Stimulated activated CD8-positive, alpha-beta memory T cell treated with anti-CD3 and anti-CD28 coated beads, Interleukin-2, amount 100 ng/mL, for 1 hour (primary cell): ENCODE measurements at places on chromosomes 7 and 10.

- no peak for DNase-seq
Measured at GRCh38 chr7:117384688-117385362, 42.5 kb downstream of the ASZ1 start.

DNA sequence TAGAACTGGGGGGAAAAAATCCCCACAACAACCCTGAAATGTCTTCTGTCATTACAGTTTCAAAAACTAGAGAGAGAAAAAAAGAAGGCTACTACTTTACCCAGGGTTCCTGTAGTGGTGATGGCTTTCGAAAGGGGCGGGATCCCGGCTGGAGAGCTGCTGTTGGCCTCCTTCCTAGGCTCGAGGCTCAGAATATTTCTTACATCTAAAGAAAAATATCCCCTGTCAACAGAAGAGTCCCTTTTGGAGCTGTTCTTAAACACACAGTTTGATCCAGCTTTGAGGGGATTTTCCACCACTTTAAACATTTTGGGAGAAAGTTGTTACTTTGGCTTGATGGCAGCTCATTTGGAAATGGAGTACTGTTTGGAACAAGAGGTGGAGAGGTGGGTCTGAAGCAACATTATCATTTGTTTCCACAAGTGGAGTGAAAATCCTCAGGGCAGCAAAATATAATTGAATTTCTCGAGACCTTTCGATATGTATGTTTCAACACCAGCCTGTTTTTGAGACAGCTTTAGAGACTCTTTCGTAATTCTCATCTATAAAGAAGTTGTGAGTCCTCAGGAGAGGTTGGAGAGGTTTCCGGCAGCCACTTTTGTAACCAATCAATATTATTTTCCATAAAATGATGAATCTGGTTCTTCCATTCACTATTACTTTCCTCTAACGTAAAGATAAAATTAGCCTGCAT lies 5.1 kb downstream of the HOXA13 start:
- no peak for DNase-seq

- DNase-seq, result no peak
Measured at GRCh38 chr7:26167303-26167934, 15.4 kb downstream of the NFE2L3 start.

- no peak for DNase-seq
Measured at GRCh38 chr10:112919721-112920120, 30.3 kb upstream of the TCF7L2 start.

GRCh38 chr7:26091933-26092332 lies 60.1 kb upstream of the NFE2L3 start:
- DNase-seq, result no peak

DNA sequence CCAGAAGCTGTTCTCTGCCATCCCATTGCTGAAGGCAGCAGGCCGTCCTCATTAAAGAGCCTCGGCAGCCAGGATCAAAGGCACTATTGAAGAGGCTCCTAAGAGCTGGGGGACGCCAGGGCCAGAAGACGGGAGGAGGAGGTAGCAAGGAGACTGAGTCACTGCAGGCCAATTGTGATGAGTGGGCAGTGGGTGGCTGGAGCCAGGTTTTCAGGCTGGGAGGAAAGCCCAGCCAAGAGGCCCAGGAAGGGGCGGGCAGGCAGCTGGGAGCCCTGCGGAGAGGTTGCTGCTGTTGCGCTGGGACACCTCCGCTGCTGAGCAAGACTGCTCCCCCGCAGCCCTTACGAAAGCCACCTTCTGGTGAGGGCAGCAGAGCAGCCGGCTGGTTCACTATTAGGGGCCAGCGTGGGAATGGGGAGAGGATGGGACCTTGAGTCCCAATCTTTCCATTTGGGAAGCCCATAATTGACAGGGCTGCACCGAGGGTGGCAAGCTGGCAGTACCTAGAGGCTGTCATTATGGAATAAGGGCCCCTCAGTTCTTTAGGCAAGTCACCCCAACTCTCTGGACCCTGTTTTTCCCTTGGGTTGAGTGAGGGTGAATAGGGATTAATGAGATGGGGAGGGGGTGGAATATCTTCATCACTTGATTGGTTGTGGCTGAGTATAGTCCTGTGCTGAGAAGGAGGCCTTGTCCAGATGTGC lies 48.4 kb downstream of the UNC5B start:
- DNase-seq, result no peak

GRCh38 chr7:25186436-25186835 lies 41.9 kb downstream of the NPVF start:
- no peak for DNase-seq

- DNase-seq, result no peak
Measured at GRCh38 chr7:120550494-120551048, 277.6 kb downstream of the KCND2 start.

- DNase-seq, result no peak
Measured at GRCh38 chr7:114755856-114756255, 166.0 kb upstream of the MDFIC start.

- no peak for DNase-seq
Measured at GRCh38 chr7:70159121-70159520, 560.8 kb downstream of the AUTS2 start.

DNA sequence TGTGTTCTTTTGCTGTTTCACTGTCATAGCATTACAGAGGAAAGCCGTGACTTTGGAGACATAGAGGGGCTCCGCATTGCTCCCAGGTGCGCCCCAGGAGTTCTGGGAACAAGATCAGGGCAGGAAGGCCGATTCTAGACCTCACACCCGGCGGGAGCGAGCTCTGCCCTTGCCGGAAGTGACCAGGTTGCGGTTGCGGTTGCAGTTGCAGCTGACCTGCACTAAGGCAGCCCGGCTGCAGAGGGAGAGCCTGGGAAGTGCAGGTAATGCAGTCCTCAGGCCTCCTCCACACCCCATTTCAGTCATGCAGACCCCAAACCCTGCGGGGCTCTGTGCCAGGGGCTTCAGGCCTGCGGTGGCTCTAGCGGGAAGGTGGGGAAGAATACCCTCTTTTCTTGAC lies 130.0 kb upstream of the LANCL2 start:
- no peak for DNase-seq

GRCh38 chr10:61063034-61063433 lies 119.0 kb upstream of the RHOBTB1 start:
- no peak for DNase-seq

GRCh38 chr10:72610466-72610865 lies 15.4 kb downstream of the MICU1 start:
- no peak for DNase-seq

GRCh38 chr10:84172467-84173356 lies 889 bp upstream of the GPR15LG start:
- no peak for DNase-seq

- no peak for DNase-seq
Measured at GRCh38 chr7:96014617-96015016, 242.3 kb downstream of the DYNC1I1 start.

DNA sequence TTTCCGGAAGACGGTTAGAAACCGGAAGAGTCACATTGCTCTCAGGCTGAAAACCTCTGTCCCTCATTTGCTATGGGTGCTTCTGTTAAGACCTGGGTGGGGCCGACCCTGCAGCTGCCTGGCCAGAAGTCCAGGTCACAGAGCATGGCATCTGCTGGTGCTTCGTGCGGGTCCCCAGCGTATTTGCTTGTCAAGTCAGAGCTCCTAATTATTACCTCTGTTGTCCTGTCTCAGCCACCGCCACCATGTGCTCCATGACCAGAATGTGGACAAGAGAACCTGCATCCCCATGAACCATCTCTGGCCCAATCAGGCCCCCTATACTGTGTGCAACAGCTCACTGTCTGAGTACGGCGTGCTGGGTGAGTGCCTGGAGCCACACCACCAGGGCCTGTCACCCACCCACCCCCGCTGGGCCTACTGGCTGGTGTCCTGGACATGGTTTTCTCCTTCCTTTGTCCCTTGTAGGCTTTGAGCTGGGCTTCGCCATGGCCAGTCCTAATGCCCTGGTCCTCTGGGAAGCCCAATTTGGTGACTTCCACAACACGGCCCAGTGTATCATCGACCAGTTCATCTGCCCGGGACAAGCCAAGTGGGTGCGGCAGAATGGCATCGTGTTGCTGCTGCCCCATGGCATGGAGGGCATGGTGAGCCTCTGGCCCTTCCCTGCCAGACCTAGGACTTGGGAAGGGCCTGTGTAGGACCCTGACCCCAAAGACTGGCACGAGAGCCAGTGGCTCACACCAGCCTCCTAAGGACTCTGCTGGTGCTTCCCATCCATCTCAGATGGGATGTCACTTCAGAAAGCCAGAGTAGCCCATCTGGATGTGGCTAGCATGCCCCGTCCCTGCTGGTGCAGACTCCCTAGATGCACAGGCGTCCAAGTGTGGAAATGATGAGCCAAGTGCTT lies 51.3 kb upstream of the ZMIZ2 start:
- no peak for DNase-seq

GRCh38 chr7:69685293-69685631 lies 87.0 kb downstream of the AUTS2 start:
- DNase-seq, result no peak
